ENCODE measurements at places on chromosomes 4 and X.

DNA sequence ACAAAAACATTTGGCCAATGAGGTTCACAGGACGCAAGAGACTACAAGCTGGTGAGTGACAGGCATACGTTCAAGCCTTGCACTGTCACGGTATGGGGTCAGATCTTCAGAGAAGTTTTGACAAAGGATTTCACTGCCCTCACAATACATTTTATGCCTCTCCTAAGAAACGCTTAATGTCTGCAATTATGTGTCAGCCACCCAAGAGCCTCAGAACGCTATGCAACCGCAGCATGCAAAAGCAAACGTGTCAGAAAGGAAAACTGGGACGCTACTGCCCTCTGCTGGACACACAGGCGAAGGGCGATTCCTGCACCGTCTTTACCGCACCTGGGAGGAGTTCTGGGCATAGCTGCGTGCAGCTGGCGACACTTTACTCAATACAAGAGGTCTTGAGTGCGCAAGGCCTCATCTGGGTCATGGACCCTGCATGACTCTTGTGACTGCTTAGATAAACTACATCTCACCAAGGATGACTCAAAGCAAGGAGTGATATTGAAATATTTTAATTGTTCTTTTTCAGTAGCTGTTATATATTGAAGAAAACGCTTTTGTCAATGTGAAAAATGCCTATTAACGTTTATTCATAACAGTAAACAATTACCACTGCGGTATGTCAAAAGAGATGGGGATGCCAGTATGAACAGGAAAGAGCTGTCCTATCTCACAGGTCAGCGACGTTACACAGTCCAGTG, 147.6 kb upstream of the FRG1 start:
- peak; percentile 64 for DNase-seq

DNA sequence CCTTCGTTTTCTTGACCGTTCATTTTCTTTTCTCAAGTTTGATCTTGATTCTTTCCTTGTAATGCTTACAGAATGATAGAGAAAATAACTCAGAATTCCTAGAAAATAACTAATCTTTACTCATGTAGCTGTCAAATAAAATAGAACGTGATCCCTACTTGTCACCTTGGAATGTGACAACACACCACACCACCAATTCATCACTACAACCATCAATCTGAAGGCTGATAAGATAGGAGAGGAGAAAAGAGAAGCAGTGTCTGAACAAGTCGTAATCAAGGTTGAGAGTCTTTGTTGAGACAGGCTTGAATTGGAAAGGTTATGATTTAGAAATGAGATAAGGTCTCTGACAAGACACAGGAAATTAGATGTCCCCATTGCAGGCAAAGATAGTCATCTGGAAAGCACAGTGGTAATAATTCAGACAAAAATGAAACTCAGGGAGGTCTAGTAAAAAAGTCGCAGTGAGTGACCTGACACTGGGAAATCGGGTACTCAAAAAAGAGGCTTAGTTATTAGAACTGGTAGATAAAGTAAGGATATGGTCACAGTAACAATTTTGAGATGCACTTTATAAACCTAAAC, 456.2 kb downstream of the FAT4 start:
- DNase-seq = no peak

DNA sequence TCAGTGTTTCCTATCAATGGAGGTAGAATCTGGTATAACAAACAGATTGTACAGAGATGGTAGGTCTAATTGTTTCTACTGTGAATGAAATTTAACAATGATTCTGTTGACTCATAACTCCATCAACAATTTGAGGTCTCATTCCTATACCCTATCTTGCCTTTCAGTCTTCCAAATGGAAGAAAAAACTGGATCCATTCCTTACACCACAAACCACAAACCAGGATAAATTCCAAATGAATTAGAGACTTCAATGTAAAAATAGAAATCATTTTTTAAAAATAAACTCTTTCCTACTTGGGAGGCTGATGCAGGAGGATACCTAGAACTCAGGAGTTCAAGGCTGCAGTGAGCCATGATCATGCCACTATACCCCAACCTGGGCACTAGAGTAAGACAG, 114.4 kb upstream of the WDR44 start:
- DNase-seq = no peak

DNA sequence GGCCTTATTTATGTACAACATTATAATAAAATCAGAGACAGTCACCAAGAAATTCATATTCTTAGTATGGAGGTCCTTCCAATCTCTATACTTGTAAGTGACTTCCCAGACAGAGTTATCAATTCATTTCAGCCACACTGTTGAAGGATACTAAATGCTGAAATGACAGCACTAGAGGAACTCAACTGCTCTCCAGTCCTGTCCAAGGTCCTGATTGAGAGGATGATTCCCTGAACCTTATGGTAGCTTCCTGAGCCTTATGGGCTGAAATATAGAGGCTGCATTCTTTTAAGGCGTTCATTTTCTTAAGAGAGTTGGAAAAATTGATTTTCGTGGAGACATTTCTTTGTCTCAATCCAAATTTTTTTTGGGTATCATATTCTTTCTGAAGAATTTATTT, 205.9 kb downstream of the TLL1 start:
- DNase-seq = no peak

DNA sequence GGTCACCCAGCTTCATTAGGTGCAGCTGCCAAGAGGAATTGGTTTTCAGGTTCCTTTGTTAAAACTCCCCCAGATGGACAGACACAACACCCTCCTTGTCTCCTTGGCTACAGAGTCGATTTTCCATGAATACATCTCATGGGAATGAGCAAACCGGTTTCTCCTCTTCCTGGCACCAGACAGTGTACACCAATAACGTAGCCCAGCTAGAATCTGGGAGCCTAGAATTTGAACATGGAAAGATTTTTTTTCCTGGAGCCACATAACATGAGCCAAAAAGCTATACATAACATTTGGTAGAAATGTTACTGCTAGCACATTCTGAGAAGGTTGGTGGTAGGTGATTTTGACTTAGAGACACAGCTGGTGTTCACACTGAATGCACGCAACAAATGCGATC, 62.9 kb upstream of the SLC34A2 start:
- DNase-seq = no peak

DNA sequence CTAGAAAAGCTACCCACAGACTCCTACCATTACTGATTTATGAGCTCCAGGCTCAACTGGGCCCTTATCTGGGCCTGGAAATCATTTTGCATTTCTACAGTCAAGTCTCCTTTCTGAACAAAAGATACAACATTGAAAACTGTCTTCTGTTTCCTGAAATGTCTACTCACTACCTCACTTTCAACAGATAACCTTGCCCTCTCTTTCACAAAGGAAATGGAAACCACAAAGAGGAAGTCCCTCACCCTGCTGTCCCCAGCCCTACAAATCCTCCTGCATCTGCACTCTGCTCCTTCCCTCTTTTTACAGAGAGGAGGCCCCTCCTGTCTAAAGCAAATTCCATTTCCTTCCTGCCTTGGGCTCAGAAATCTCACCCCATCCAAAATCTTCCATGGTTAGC, 24.8 kb upstream of the CYBB start:
- DNase-seq = peak; percentile 3

- no peak for DNase-seq
Measured at GRCh38 chrX:15475021-15475420, 18.1 kb downstream of the PIR start.

DNA sequence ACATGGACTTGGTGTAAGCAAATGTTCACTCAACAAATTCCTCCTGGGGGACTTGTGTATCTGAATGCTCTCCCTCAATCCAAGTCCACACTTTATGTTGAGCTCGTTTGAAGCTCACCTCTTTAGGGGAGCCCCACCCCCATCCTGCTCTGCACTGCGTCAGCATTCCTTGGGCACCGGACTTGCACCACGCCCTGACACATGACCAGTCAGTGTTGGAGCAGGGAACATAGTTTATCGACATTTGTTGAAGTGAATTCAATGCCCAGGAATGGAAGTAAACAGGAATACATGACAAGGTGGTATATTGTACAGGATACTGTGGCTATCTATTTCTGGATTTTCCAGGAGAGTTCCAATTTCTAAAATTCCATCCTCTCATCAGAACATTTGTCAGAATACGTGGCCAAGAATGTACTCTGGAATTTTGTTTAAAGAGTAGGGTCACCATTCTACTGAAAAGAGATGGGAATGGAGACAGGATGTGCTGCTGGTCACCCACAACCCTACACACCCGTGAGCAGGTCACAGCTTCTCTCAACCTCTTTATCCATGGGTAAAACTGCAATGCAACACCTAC, 60.0 kb upstream of the LNX1 start:
- DNase-seq = peak; percentile 56

- DNase-seq = no peak
Measured at GRCh38 chr4:26317766-26318165, 3.0 kb upstream of the RBPJ start.

GRCh38 chr4:88846206-88846790, 148.7 kb upstream of the NAP1L5 start:
- DNase-seq = no peak

GRCh38 chrX:129780441-129781105, 824 bp downstream of the SASH3 start:
- no peak for DNase-seq

GRCh38 chrX:20265726-20266681, 705 bp downstream of the RPS6KA3 start:
- DNase-seq = peak; percentile 9

DNA sequence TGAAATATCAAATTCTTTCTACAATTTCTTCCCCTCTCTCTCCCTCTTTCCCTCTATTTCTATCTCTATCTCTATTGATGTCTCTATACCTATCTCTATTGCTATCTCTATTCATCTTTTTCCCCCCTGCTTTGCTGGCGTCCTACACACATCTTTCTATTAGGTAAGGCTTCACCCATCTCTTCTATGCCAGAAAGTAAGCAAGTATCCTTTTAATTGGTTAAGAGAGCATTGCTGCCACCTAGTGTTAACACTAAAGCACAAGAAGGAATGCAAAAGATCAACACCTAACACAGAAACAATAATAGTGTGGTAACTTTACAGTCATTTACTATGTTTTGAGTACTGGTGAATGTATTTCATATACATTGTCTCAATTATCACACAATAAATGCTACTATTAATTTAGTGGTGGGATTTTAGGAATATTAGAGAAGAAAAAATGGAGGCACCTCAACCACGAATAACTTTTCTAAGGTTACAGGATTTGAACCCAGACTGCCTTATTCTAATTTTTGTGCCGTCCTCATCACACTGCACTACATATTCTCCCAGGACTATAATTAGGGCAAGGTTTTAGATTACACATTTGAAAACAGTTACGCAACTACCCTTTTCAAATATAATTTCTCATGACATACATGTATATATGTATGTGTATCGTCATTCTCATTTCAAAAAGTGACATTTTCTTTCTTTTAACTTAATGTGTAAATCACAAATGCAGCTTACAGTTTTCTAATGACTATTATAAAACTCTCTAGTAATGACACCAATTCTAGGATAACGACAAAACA, 3.7 kb upstream of the C4orf36 start:
- no peak for DNase-seq

GRCh38 chrX:41142130-41142910, 57.1 kb downstream of the USP9X start:
- no peak for DNase-seq

GRCh38 chrX:110125446-110126162, 122.7 kb downstream of the TMEM164 start:
- no peak for DNase-seq

GRCh38 chr4:155944516-155944915, 9.2 kb downstream of the CTSO start:
- no peak for DNase-seq

DNA sequence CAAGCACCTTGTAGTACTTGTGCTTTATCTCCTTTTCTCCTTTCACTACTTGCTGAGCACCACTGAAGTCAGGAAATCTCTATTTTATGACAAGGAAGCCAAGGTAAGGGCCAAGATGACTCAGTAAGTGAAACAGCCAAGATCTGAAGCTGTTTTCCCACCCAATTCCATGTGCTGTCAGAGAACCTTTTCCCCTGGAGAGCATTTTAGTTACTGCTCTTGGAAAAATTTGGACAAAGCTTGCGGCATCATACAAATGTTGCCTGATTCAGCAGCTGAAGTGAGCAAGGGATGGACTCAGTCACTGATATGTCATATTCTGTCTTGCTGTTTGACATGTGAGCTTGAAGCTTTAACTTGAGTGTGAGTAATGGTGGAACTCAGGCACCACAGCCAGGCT, 391.4 kb downstream of the RAB28 start:
- no peak for DNase-seq

DNA sequence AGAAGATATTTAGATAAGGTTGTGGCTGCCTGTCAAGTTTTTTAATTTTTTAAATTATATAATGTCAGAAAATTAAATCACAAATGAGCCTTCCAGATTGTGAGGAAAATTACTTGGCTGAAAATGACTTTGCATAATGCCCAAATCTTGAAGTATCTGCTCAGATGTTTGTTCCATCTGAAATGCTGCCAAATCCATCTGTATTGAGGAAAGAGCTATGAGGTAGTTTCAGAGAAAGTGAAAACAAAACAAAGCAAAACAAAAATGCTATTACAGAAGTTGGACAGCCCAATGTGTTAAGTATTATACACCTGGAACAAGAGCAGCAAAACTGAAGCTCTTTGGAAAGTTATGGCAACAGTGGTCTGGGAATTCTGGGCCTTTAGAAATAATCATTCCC, 23.3 kb upstream of the GUCY1B1 start:
- DNase-seq = no peak

DNA sequence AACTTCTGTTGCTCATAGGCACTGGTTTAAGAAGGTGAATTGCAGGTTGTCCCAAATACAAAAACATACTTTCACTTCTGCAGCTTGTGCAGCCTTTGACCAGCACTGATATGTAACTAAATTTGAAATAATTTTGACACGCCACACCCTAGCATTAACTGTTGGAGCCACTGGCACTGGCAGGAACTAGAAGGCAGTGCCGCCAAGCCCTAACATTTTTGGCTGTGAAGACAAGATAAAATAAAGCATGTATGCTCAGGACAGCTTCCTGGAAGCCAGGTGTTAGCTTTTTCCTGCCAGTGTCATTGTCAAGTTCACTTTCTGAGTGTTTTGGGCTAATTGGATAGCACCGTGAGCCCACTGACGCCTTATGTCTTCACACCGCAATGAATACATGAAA, 65.3 kb upstream of the FBXW7 start:
- DNase-seq = no peak

DNA sequence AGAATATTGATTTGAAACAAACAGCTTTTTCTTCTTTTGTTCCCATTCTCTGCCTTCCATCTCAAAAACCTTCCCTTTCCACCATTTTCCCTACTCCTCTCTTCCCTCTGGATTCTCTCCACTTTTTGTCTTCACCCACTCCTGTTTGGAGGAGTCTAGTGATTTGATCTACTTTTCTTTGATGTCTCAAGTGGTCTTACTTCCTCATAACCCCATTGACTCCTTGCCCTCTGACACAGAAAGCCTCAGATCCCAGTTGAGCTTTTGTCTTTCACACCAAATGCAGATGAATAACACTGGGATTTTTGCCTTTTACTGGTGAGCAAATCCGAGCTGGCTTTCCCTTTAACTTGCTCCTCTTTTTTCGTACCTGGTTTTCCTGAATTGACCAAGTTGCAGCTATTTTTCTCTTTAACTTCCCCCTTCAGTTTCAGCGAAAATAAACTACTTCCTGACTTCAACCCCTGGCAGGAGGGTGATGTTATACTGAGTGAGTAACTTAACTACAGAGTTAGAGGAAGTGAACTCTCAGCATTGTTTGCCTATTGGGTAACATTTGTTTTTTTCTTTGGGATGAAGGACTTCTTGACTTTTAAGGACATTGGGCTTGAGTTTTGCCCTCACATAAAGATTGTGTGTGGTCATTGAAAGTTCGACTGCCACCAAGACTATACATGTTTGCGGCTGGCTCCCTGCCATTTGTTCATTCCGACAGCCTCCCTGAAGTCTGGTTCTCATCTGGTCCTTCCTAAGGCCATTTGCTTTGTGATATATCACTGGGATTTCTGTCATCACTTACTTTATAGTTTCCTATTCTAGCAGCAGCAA, 392.8 kb upstream of the NR3C2 start:
- no peak for DNase-seq
